NCI-H2029 treated with DMSO at 0.1 percent for 48 hours (cell line): ENCODE measurements at places on chromosomes 1 and 21.

DNA sequence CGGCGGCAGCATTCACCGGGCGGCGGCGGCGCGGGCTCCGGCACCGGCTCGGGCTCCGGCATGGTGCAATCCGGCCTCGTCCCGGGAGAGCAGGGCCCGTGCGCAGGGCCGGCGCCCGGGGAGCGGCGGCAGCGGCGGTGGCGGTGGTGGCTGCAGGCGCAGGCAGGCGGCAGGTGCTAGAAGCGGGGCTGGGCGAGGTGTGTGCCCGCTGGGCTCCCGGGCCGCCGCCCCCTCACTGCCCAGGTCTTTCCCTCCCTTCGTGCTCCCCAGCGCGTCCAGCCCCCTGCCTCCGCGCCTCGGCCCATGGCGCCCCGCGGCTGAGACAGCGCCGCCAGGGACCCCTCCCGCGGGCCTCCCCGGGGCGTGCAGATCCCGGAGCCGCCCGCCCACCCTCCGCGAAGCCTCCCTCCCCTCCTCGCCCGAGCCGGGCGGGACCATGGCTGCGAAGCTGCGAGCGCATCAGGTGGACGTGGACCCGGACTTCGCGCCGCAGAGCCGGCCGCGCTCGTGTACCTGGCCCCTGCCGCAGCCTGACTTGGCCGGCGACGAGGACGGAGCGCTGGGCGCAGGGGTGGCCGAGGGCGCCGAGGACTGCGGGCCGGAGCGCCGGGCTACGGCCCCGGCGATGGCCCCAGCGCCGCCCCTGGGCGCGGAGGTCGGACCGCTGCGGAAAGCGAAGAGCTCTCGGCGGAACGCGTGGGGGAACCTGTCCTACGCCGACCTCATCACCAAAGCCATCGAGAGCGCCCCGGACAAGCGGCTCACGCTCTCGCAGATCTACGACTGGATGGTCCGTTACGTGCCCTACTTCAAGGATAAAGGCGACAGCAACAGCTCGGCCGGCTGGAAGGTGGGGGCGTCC, 492 bp downstream of the FOXO6 start:
- peak; percentile 97 for DNase-seq

GRCh38 chr1:113701429-113701828, 57.9 kb downstream of the PHTF1 start:
- DNase-seq, result no peak

DNA sequence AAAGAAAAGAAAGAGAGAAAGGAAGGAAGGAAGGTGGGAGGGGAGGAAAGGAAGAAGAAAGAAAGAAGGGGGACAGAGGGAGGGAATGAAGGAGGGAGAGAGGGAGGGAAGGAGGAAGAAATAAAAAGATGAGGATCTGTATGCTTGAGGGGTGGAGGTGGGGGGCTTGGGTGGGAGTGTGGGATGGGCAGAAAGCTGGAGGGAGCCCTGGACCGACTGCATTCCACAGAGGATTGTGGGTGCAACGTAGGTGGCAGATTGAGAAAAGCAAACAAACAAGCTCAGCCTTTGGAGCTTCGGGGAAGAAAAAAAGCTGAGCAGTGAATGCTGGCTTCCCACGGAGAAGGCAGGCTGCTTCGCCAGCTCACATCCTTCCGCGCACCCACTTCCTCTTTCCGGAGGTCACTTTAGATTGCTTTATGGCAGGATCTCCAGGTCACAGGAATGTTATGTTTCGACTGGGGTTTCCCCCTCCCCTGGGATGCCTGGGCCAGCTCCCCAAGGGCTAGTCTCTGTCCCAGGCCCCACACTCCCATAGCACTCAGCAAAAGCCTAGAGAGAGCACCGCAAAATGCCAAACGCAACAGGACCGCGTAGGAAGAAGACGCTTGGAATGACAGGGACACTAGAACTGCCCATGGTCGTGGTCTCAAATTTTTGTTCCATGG, 20.7 kb upstream of the LGALS8 start:
- no peak for DNase-seq

- DNase-seq, result no peak
Measured at GRCh38 chr21:35696644-35697043, 363.7 kb downstream of the SETD4 start.
